ENCODE measurements at places on chromosomes 11 and 22.

- DNase-seq: no peak
Observed at GRCh38 chr11:44198146-44198724, 102.8 kb downstream of the EXT2 start.

- no peak for DNase-seq
Observed at GRCh38 chr11:62796281-62796680, 4.5 kb upstream of the TMEM223 start.

DNA sequence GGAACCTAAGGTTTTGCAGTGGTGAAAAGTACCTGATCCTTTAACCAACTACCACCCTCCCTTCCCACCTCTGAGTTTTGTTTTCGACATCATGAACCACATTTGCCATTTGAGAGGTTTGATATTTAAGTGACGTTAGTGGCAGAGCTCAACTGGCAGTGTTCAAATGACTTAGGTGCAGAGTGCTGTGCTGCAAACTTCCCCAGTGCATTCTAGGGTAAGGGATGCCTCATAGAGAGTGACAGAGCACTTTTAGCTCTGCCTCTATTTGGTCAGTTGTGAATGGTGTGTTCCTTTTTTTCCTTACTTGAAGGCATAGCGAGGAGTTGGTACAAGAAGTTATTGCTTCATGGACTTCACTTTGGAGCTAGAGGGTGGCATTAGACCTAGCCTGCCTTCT is 9.4 kb downstream of the BMAL1 start:
- no peak for DNase-seq

GRCh38 chr22:25395468-25395867 is 169.0 kb upstream of the GRK3 start:
- DNase-seq: no peak

DNA sequence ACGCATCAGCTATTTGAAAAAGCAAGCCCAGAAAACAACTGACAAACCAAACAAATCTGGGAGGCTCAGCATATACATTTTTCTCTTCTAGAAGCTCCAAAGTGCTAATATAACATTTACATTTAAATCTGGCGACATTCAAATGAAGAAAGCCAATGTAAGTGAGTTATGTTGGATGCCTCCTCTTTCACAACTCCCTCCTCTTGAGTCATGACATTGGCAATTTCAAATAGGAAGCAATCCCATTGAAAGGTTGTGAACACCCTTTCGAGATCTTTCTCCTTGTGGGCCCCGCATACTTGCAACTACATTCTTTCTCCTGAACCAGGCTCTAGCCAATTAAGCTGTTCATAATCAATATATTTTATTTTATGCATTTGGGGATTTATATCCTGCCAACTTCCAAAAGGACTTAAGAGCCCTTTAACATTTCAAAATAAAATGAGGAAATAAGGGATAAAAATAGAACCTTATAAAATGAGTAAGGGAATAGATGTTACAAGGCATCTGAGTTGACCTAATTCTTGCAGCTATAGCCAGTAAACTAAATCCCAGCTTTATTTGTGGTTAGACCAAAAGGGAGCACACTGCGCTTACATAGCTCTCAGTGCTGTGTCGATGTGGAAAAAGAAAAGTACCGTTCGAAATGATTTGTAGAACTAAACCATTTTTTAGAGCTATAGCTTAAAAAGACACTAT is 129.5 kb upstream of the SESN3 start:
- DNase-seq: no peak

- no peak for DNase-seq
Observed at GRCh38 chr11:2899080-2899783, 13.7 kb upstream of the CDKN1C start.
